Renal cortical epithelial cell (primary cell): ENCODE measurements at places on chromosomes 11 and 22. TPM values are rescaled to one million over a fixed set of nuclear protein-coding genes. Genes with fewer than 3 reads are reported as not detected.

Gene TRIM49
- total RNA-seq, result not detected in 2 replicates

- DNase-seq, result no peak
Observed at GRCh38 chr11:132111316-132111715, 740.9 kb downstream of the NTM start.

DNA sequence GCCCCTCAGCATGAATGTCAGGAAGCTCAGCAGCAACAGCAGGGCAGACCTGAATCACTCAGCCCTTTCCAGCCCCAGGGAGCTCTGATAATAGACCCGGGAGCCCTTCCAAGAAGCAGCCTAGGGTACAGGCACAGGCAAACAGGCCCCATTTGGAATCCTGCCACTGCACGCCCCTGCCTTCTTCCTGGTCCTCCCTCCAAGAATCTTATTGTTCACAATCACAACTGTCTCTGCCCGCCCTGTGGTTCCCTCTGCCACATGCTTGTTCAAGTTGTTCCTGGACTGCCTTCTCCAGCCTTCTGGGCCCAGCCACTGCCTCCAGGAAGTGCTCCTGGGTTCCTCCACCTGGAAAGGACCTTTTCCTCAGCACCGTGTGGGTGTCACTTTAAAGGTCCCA is 54.6 kb downstream of the LRRC32 start:
- peak; percentile 12 for DNase-seq

- no peak for DNase-seq
Observed at GRCh38 chr11:15179167-15179566, 64.4 kb downstream of the INSC start.

Gene ANKRD13D
- total RNA-seq, result 29.0 and 38.9 TPM in 2 replicates

Gene POLR2L
- total RNA-seq, result 38.0 and 64.1 TPM in 2 replicates

GRCh38 chr11:10699072-10699471 is 5.5 kb upstream of the IRAG1 start:
- DNase-seq, result no peak

Gene UPK2
- 0.10 TPM in 1 of 2 replicates, not detected in the other for total RNA-seq

- DNase-seq, result no peak
Observed at GRCh38 chr22:44225091-44225689, 44.5 kb downstream of the PARVG start.

DNA sequence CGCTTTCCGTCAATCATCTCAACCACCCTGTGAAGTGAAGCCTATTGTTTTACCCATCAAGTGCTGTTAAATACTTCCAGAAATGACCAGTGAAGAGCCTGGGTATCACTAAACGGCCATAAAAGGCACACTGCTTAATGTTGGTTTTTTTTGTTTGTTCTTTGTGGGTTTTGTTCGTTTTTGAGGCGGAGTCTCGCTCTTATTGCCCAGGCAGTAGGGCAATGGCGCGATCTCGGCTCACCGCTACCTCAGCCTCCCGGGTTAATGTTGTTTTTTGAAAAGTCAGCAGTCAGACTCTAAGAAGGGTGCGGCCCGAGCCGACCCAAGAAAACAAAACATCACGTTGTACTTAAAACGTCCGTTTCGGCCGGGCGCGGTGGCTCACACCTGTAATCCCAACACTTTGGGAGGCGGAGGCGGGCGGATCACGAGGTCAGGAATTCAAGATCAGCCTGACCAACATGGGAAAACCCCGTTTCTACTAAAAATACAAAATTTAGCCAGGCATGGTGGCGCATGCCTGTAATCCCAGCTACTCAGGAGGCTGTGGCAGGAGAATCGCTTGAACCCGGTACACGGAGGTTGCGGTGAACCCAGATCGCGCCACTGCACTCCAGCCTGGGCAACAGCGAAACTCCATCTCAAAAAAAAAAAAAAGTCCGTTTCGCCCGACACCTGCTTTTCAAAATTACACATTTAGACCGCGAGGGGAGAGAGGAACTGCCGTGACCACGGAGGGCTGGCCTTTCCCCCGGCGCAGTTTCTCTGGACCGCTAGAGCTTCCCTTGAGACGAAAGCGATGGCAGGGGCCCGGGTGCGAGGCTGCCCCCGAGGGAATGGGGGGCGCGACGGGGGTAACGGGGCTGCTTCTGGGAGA is 714 bp downstream of the CD59 start:
- peak; percentile 45 for DNase-seq

DNA sequence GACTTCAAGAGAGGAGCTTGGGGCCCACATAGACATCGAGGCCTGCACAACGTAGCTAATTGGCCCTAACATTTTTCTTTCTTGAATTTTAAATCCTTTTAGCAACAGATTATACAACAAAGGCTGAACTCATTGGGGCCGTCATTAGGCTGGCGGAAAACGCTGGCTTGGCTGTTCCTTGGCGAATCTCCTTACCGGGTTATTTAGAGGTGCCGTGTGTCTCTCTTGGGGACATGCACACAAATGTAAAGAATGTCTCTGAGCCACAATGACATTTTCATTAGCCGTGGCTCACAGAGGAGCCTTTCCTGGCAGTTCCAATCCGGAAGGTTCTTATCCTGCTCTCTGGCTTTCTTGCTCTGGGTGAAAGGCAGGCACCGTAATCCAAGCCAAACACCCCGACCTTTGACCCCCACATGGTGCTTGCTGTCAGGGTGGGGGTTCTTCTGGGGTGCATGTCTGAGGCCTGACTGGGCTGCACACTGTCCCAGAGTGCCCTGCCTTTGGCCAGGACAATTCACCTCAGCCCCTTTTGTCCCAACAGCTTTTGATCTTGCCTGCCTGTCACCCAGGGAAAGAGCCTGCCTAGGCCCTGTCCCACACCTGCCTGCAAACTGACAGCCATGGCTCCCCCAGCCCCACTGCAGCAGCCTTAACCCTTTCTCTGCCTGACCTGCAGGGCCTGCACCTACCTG is 9.2 kb upstream of the FGF3 start:
- no peak for DNase-seq

Gene MPZL3
- total RNA-seq, result 15.8 and 41.8 TPM in 2 replicates

DNA sequence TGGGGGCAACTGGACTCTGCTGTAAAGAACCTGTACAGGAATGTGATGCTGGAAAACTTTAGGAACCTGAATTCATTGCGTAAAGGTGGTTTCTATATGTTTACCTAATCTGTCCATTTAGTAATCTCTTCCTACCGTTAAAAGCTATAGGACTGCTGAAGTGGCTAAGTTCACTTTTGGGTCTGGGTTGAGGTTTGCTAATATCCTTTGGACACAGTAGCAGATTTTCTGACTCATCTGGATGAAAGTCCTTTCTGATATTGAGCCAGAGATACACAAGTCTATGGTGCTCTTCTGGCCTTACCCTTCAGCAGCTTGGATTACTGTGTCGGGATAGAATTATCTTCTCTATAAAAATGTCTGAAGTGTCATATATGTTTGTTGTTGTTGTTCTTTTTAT is 16.9 kb downstream of the ZNF215 start:
- DNase-seq, result no peak

DNA sequence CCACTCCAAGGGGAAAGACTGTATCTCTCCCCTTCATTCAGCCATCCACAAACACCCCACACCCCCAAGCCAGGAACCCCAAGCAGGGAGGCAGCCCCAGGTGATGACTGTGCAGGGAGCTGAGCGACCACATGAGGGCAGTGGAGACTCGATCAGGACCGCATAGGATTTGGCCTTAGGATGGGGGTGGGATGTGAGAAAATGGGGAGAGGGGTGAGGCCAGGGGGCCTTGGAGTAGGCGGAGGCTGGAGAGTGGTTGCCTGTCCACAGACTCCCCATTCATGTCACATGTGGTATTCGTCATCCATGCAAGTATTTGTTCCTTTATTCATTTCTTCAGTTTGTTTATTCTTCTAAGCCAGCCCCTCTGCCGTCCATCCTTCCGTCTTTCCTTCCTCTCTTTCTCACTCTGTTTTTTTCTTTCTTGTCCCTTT is 2.7 kb upstream of the RHOD start:
- peak; percentile 29 for DNase-seq

GRCh38 chr22:22785316-22786065 is 102.1 kb upstream of the IGLL5 start:
- no peak for DNase-seq

- DNase-seq, result no peak
Observed at GRCh38 chr11:117754030-117754429, 43.0 kb downstream of the DSCAML1 start.

DNA sequence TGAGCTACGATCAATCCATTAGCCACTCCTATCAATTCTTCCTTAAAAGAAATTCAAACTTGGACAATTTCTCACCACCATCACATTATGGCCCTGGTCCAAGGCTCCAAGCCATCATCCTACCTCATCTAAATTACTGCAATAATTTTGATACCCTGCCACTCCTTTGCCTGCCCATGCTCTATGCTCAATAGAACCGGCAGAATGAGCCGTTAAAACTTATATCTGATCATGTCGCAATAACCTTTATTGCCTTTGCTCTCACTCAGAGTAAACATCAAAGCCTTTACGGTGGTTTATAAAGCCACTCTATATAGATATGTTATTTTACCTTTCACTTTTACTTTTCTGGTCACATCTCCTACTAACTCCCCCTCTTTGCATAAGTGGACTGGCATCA is 2392.1 kb upstream of the RAG2 start:
- DNase-seq, result no peak

GRCh38 chr11:86186386-86186785 is 58.2 kb upstream of the EED start:
- DNase-seq, result no peak
